Activated naive CD8-positive, alpha-beta T cell treated with anti-CD3 and anti-CD28 coated beads, Interleukin-2, amount 10 ng/mL, durations not matched to agents 7 days and 5 days (primary cell): ENCODE measurements at places on chromosomes 5 and 9. TPM values are rescaled to one million over a fixed set of nuclear protein-coding genes. Genes with fewer than 3 reads are reported as not detected.

DNA sequence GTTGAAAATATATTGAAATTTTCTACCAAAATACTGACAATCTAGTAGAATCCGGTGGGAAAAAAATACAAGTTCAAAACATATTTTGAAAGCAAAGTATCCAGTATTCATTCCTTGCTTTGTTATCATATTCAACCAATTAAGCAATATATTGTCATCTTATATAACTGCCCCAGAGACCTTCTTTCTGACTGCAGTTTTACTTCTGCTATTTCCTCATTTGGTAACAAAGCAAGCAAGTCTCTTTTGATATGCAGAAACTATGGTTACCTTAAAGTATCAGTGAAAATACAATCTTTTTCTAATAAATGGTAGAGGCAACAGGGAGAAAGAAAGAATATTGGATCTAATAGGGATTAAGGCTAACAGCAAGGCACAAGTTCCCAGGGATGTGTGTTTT is 663.7 kb upstream of the MEF2C start:
- DNase-seq: no peak
- H3K36me3 ChIP-seq: no peaks in the 10 kb centered on the region
- H3K4me3 ChIP-seq: no peak overlapping the region
- H3K4me1 ChIP-seq: no peaks in the 10 kb centered on the region
- H3K27me3 ChIP-seq: no peaks in the 10 kb centered on the region

DNA sequence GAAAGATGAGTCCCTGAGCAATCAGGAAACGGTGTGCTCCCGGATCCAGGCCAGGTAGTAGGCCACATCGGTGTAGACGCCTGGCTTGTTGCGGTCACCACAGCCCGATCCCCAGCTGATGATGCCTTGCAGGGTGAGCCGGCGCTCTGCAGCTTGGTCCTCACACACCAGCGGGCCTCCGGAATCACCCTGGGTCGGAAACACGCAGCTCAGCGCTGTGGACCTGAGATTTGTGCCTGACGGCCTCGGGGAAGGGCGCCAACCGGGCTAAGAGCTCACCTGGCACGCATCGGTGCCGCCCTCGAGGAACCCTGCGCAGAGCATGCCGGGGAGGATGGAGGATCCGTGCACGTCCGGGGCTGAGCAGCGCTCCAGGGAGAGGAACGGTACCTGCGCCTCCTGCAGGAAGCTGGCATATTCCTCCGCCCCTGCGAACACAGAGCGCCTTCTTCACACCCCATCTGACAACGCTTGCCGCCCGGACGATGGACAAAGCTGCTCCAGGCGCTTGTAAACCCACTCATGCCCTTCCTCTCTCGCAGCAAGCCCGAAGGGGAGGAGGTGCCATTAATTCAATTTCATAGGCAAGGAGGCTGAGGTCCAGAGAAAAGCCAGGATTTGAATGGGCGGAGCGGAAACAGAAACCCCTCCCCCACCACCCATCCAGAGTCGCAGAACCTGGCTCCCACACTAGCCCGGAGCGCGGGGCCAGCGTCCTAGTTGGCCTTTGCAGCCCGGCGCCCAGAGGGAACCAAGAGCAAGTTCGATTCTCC is 2.0 kb upstream of the PFN3 start:
- peaks cover 37% of the 10 kb centered on the region for H3K4me1 ChIP-seq
- H3K4me3 ChIP-seq: peak overlapping the region; percentile 84
- H3K27me3 ChIP-seq: peaks cover 30% of the 10 kb centered on the region

GRCh38 chr9:134027561-134027960 is 2.3 kb downstream of the BRD3OS start:
- peaks cover 3% of the 10 kb centered on the region for H3K27me3 ChIP-seq
- H3K36me3 ChIP-seq: no peaks in the 10 kb centered on the region
- DNase-seq: no peak
- no peak overlapping the region for H3K27ac ChIP-seq

FOXD4L4 gene
- total RNA-seq: 0.55 TPM

ADGRD2 gene
- total RNA-seq: not detected
